Non-pigmented ciliary epithelial cell (primary cell): ENCODE measurements at places on chromosomes 16 and 17.

- no peak for DNase-seq
Measured at GRCh38 chr16:78446992-78447563, 347.6 kb downstream of the WWOX start.

DNA sequence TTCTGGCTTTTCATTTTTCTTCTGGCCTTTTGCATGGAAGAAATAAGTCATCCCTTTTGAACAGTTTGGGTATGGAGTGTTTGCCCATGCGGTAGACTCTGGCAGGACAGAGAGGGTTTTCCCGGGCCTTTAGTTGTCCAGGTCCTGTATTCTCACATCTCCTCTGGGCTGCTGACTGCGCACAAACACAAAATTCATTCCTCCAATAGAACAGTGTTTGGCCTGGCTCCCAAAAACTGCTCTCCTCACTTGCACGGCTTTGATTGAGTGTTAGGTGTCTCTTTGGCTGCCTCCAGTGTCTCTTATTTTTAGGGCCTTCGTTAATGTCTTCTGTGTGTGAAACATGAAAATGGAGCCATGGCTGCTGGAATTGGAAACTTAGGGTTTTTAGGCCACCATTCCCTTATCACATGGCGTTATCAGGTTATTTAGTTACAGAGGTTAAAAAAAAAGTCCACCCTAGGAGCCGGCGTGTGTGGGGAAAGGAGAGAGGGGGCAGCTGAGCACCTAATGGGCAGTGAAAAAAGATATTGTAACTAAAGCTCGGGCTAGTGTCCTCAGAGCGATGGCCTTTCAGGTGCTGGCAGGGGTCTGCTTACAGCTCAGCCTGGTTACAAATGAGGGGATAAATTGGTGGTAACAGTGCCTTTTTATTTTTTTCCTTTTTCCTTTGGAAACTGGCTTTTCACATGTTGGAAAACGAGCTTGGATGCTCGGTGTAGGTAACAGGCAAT is 47.3 kb downstream of the PRKCA start:
- no peak for DNase-seq

- DNase-seq: no peak
Measured at GRCh38 chr16:89256651-89257254, 39.2 kb downstream of the ZNF778 start.

- no peak for DNase-seq
Measured at GRCh38 chr16:81101702-81102101, 5.5 kb upstream of the GCSH start.

- no peak for DNase-seq
Measured at GRCh38 chr17:81557276-81558114, 5.3 kb upstream of the FAAP100 start.

DNA sequence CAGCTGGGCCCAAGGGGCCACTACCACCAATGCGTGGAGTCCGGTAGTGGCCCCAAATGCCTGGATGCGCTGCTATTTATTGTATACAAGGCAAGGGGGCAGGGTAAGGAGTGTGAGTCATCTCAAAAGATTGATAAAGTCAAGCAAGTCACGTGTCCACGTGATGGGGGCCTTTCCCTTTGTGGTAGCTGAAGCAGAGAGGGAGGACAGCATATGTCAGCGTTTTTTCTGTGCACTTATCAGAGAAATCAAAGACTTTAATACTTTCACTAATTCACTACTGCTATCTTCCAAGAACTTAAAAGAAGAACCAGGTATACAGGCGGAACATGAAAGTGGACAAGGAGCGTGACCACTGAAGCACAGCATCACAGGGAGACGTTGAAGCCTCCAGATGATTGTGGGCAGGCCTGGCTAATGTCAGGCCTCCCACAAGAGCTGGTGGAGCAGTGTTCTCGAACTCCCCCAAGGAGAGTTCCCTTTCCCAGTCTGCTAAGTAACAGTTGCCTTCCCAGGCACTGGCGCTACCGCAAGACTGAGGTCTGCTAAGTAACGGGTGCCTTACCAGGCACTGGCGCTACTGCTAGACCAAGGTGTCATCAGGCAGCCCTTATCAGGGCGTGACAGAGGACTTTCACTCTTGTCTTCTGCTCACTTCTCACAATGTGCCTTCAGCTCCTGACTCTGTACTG is 10.8 kb upstream of the ASB16 start:
- DNase-seq: no peak

DNA sequence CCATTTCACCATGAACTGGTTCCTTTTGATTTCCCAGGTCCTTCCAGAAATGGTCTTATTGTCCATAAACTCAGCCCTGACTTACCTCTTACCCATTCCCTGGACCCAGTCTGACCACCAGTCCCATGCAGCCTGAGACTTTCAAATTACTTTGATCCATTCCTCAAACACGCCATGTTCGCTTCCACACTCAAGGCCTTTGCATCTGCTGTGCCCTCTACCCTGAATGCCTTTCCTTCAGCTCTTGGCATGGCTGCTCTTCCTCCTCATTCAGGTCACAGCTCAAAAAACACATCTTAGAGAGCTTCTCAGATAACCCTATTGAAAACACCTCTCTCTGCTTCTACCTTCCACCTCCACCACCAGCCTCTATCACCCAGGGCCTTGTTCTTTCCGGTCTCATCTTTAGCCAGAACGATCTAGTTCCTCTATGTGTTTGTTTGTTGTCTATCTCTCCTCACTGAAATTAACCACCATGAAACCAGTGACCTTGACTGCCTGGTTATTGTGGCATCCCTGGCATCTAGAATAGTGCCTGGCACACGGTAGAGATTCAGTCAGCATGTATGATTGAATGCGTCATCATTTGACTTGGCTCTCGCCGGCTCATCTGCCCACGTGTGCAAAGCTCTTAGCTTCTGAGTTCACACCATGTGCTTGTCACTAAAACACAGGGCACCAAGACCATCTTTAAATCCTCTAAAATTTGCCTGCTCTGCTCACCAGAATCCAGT is 12.8 kb downstream of the CRYM start:
- DNase-seq: no peak

GRCh38 chr17:14768923-14769322 is 468.0 kb downstream of the HS3ST3B1 start:
- DNase-seq: no peak

DNA sequence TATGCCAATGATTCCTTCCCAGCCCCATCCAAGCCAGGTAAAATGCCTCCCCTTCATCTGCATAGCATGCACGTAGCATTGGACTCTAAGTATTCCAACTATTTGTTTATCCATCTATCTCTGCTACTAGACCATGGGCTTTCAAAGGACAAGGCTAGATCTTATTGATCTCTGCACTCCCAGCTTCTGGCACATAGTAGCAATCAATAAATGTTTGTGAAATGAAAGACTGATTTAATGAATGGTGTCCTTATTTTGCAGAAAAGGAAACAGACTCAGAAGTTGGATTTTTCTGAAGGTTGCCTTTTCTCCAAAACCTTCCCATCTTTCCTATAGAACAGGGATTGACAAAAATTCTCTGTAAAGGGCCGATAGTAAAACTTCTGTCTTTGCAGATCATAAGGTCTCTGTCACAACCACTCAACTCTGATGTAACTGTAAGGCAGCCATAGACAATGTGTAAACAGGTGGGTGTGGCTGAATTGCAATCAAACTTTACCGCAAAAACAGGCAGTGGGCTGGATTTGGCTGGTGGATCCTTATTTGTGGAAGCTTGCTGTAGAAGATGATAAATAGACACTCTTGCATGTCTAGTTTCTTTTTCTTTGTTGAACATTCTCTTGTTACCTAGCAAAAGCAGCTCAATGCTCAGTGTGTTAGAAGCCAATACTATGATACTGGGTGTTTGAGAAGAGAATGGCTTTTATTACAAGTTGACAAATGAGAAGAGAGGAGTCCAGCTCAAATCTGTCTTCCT is 7.6 kb upstream of the CMTR2 start:
- DNase-seq: no peak

DNA sequence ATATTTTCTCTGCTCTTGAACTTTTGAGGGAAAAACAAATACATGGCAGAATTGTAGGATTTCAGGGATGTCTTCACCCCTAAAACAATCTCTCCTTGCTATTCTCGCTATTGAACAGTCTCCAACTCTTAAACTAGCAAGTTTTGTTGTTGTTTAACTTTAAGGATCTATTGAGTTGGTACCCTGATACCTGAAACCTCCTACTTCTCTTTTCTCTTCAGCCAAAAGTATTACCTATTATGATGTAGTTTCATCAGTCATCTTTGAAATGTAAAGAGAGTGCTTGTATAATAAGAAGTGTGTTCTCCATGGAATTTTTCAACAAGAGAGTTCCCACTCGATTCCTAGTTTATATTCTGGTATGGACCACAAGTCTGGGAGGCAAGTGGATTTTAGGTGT is 211.6 kb upstream of the TBX2 start:
- no peak for DNase-seq

DNA sequence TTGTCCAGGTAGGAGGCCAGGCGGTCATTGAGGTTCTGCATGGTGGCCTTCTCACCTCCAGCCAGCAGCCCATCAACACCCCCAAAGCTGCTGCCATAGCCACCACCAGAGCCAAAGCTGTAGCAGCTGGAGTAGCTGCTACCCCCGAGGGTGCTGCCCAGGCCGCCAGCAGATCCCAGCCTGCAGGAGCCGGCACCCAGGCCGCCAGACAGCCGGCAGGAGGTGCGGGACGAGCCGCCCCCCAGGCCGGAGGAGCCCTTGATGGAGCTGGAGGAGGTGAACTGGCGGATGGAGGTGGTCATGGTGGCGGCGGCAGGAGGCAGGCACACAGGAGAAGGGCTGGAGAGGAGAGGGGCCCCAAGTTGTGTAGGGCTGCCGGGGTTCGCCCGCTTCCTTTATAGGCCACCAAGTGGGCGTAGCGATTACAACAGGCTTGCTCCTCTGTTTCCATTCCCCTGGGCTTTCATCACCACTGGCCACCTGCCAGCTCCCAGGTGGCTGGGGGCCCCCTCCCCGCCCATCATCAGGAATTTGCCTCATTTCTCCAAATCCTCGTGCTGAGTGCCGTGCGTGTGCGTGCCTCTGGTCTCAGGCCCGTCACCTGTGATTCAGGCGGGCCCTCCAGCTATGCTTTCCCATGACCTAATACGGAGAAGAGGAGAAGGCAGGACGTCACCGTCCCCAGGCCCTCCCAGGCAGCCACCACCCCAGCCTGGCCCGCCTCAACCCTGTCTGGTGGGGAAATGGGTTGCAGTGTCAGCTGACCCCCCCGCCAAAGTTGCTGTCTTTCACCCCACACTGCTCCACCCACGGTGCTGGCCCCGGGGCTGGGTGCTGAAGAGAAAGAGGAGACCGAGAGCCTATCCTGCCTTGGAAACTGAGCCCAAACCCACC is at the start of gene KRT17:
Gene KRT17 (minus strand): TSS at position 368 of the 894 bp plus-strand sequence. CDS start 66 bp downstream, at position 302.
- no peak for DNase-seq

DNA sequence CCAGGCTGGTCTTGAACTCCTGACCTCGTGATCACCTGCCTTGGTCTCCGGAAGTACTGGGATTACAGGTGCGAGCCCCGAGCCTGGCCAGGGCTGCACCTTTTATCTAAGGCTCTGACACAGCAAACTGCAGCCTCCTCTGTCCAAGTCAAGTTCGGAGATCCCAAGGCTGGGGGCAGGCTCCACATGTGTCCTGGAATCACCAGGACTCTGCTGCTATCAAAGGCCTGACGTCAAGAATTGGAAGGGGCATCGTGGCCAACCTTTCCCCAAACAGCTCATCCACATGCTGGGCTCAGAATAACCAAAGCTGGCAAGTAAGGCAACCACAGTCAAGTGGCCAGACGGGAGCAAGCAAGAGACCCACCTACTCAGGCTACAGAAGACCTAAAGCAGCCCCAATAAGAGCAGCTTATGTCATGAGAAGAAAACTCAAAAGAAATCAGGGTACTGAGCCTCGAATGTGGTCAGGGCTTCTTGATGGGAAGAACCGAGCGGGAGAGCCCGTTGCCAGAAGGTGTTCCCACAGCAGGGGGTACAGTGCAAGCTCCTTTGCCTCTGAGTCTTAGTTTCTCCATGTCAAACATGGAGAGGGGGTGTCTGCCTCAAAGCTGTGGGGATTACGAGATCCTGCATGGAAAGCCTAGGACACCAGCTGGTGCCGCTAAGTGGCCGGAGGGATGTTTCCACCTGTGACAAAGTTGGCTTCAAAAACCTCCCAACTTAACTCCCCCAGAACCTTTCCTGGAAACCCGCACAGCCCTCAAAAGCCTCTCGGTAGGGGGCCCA is 7.9 kb downstream of the MYBBP1A start:
- no peak for DNase-seq

DNA sequence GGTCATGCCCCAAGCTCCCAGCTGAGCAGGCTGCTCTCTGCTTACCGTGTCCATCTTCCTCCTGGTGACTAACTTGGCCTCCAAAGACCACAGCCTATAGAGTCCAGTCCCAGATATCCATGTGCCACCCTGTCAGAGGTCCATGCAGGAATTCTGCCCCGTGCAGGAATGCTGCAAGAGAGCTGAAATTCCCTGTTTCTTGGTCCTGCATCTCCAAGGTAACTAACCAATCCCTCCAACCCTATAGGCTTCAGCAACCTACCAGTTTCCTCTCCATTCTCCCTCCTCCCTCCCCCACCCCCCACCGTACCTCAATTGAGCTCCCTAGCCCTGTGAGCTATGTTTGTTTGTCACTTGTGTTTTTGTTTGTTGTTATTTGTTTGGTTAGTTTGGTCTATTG is 9.6 kb upstream of the MKS1 start:
- DNase-seq: no peak

GRCh38 chr16:22813223-22813947 is 577 bp upstream of the HS3ST2 start:
- no peak for DNase-seq

GRCh38 chr16:83356266-83356665 is 451.5 kb upstream of the HSBP1 start:
- DNase-seq: peak; percentile 30

GRCh38 chr17:78111016-78111726 is 17.4 kb downstream of the TMC6 start:
- no peak for DNase-seq

DNA sequence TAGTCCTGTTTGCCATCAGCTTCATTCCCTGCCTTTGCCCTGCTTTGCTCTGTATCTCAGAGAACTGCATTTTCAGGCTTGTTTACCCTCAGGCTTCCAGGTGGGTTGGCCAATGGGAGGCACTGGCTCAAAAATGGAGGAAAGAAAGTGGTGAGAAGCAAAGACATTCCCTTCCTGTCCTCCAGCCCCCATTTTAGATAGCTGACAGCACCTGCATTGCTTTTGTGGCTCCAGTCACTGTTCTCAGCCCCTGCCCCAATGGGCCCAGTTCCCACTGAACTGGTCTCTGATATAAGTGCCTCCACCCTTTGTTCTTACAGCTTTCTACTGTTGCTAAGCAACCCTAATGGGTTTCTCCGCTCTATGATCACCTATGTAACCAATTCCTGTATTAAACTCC is 19.4 kb upstream of the SDK2 start:
- DNase-seq: no peak

DNA sequence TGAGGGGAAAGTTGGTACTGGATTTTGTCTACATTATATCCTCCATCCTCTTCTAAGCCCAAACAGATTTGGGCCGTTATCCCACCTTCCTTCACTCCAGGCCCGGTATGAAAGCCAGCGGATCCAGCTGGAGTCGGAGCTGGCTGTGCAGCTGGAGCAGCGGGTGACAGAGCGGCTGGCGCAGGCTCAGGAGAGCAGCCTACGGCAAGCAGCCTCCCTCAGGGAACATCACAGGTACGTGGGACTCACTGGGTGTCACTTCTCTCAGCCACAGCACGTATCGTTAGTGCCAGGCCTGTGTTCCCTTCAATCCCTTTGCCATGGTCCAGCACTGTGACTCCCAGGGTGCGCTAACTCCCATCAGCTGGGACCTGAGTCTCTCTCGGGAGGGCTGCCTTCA is 11.3 kb downstream of the CNTROB start:
- DNase-seq: no peak

- DNase-seq: no peak
Measured at GRCh38 chr17:82527898-82528297, 8.4 kb downstream of the FOXK2 start.

GRCh38 chr16:88354229-88355092 is 28.3 kb upstream of the ZNF469 start:
- DNase-seq: no peak

- no peak for DNase-seq
Measured at GRCh38 chr16:68444056-68444657, 4.2 kb downstream of the SMPD3 start.
